RPMI8226 (cell line): ENCODE measurements at places on chromosomes 6 and 20.
A peak's percentile ranks its signal among the peaks of the same experiment; 100 is the strongest.

GRCh38 chr6:126716826-126717509, 377.1 kb downstream of the CENPW start:
- DNase-seq: peak; percentile 6

- DNase-seq: no peak
These were observed 192.2 kb upstream of the TENT5A start for GRCh38 chr6:81944661-81945060.

- no peak for DNase-seq
These were observed 21.0 kb downstream of the RIPOR3 start for GRCh38 chr20:50670126-50670862.

- DNase-seq: no peak
These were observed 45.4 kb downstream of the RAB44 start for GRCh38 chr6:36743032-36743431.

DNA sequence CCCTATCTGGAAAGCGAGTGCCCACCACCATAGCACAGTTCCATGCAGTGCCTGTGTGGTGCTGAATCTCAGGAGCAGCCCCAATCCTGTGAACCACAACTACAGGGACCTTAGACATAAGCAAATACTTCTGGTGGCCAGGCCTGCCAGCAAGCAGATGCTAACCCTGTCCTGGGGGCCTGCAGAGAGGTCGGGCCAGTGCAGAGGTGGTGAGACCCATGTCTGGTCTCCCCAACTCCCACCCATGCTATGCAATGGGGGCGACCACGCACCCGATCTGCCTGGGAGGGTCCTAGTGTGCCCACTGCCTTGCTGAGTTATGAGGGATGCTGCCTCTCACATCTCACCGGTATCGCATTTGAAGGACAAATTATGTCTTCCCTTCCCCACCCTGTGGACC, 151.6 kb upstream of the ZNF337 start:
- DNase-seq: no peak

DNA sequence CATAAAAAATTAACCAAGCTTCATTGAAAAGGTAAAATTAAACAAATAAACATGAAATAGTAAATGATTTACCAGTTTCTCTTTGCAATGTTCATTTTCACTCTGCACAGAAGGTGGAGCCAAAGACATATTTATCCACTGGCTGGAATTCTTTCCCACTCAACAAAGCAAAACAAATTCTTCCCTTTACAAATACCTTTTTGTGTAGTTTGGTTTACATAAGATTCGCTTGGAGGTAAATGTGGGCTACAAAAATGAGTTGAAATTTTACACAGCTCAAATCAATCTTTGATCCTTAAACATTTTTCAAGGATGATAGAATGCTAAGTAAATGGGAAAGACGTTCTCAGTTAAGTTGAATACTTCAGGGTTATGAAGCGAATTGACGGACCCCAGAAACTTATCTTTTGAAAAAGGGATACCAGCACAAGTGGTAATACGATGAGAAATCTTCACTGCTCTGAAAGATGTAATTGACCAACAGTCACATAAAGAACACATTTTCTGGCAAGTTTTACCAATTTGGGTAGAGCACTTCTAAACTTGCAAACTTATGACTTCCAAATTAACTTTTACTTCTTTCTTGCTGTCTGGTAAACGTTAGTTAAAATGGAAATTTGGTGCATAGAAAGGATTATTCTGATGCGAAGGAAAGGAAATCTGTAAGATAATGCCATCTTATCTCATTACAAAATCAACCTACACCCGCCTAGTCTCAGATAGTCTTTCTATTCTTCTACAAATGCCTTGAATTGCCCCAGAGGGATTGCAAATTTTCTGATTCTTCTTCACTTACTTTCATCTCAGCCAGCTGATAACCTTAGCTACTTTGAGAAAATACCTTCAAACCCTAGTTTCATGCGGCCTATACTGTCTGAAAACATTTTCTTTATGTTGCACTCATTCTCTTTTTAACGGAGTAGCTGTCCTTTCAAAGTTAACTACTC, 4.7 kb upstream of the GJA1 start:
- DNase-seq: no peak

DNA sequence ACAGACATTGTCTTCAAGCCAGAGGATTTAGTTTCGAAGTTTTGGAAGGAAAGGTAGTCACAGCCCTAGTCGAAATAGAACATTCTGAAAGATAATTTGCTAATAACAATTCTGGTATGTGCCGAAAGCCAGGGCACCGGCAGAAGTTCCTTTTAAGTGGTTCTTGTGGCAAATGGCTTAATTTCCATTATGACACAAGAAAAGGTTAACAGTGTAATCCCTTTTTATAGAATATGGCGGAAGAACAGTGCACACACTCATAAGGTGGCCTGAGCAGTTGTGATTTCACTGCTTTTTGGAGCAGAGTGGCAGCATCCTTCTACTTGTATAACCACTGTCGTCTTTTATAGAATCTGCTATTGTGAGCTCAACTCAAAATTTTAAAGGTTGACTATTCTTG, 152.4 kb downstream of the SASH1 start:
- no peak for DNase-seq

DNA sequence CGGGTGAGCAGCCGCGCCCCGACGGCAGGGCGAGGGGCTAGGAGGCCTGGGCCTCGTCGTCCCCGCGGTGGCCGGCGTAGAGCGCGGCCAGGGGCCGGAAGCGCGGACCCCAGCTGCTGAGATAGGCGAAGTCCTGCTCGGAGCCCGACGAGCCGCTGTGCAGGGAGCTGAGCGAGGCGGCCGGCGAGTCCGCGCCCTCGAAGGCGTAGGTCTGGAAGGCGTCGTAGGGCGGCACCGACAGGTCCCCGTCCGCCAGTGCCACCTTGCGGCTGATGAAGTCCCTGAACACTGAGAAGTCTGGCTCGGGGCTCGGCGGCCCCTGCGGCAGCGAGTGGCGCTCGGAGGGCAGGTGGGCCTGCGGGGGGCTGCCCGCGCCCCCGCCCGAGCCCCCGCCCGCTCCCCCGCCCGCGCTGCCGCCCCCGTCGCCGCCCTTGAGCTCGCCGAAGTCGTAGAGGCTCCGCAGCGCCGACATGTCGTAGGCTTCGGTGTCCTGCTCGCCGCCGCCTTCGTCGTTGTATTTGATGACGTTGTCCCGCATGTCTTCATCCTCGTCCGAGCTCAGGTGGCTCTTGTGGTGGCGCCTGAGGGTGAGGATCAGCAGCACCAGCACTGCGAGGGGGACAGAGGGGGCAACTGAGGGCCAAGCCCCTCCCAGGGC, 56.5 kb downstream of the CD40 start:
- DNase-seq: peak; percentile 77
